GM23338 (cell line): ENCODE measurements at places on chromosomes 16 and 17.
A peak's percentile ranks its signal among the peaks of the same experiment; 100 is the strongest.

DNA sequence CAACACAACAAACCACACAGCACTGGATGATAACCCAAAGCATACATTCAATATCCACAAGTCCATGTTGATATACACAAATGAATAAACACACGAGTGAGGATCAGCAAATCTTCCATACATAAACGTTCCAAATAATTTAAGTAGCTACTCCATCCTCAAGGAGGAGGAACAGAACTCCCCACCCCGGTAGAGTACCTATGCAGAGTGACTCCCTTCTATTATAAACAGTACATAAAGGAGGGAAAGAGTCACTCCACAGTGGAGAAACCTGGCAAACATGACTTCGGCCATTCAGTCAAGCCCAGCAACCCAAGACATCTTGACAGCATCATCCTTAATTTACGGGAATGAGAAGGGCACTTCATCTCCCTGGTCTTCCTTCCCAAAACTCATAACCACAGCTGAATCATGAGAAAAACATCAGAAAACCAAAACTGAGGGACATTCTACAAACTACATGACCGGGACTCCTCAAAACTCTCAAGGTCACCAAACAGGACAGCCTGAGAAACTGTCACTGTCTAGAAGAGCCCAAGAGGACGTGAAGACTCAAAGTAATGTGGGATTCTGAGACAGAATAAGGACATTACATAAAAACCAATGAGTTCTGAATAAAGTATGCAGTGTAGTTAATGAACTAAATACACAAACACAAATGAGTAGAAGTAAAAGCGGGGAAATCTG lies 5.6 kb downstream of the USP22 start:
- no peaks in the 10 kb centered on the region for H3K27me3 ChIP-seq
- 0 out of 2 replicates have a peak overlapping the region, but pooled peaks have one; percentile 20 for H3K27ac ChIP-seq
- peaks cover 64% of the 10 kb centered on the region for H3K4me1 ChIP-seq
- H3K36me3 ChIP-seq = peaks cover 15% of the 10 kb centered on the region
- H3K4me3 ChIP-seq = peak overlapping the region; percentile 7; the same call in 1 of the 2 replicates

DNA sequence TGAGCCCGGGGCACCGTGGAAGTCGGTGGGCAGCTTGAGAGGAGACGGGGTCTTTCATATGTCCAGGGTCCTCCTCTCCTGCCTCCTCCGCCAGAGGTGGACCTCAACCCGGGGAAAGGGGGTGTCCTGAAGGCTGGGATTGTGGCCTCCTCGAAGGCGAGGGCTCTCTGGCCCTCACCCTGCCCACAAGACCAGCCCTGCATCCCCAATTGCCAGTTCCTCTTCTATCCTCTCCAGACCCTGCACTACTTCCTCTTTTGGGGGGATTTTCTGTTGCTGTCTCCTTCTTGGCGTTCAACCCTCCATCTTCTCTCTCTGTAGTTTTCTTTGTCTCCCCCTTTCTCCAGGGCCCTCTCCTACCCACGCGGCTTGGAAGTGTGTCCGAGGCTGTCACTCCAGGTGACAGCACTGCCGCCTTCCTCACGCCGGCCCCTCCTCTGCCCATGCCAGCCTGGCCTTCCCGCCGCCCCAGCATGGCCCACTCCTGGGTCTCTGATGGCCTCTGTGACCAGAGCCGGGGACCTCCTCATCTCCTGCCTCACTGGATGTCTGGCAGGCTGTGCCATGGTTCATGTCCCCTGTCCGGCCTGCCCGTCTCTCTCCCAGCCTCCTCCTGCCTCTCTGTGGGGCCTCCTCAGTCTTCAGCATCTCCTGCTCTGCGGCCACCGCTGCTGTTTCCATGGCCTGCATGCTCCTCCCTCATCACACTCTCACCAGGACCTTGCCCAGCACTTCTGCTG lies 2.4 kb upstream of the ITGAX start:
- no peaks in the 10 kb centered on the region for H3K36me3 ChIP-seq
- no peak for DNase-seq
- H3K4me1 ChIP-seq = no peaks in the 10 kb centered on the region
- H3K27me3 ChIP-seq = no peaks in the 10 kb centered on the region
- no peak overlapping the region for H3K27ac ChIP-seq
- H3K4me3 ChIP-seq = no peak overlapping the region

DNA sequence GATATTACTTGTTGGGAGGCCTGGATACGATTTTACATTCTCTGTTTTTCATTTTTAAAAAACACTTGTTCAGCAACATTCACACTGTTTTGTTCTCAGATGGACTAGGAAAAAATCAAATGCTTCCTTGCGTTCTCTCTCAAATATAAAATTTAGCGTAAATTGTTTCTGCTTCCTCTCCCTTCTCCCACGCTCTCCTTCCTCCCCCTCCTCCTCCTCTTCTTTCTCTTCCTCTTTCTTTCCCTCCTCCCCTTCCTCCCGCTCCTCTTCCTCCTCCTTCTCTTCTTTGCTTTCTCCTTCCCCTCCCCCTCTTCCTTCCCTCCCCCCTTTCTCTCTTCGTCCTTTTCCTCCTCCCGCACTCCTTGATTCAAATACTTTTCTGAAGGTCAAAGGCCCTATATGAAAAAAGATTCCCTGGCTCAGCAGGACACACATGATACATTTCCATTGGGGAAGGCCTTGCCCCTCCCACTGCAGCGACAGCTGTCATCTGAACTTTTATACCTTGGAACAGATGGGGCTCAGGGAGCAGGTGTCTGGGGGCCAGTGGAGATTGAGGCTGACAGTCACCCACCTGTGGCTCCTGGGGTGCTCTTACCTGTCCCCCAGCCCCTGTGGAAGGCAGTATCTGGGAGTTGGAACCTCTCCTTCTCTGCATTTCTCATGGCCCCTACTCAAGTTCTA lies 99.4 kb upstream of the SDK2 start:
- H3K4me1 ChIP-seq = no peaks in the 10 kb centered on the region; the same call in 1 of the 2 replicates
- DNase-seq = no peak
- H3K27ac ChIP-seq = no peak overlapping the region
- H3K27me3 ChIP-seq = no peaks in the 10 kb centered on the region
- H3K36me3 ChIP-seq = no peaks in the 10 kb centered on the region

DNA sequence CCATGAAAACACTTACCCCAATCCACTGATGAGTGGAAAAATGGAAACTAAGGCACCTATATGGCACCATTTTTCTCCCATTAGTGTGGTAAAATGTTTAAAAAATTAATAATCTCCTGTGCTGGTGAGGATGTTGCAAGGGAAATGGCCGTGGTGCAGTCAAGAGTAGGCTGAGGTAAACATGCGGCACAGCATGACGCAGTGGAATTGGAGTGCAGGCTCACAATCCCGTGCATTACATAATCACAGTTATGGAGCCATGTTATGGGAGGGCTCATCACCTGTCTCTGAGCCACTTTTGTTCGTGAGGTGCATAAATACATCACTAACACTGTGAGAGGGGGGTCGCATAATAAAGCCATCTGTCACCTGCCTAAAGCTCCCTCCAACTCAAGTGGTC lies 164.4 kb upstream of the XYLT1 start:
- H3K27ac ChIP-seq = no peak overlapping the region
- no peaks in the 10 kb centered on the region for H3K27me3 ChIP-seq
- peak; percentile 8 for DNase-seq
- no peaks in the 10 kb centered on the region for H3K36me3 ChIP-seq
- no peaks in the 10 kb centered on the region for H3K4me1 ChIP-seq

- no peak overlapping the region for H3K4me3 ChIP-seq
- no peaks in the 10 kb centered on the region for H3K36me3 ChIP-seq
- no peaks in the 10 kb centered on the region for H3K4me1 ChIP-seq
- no peaks in the 10 kb centered on the region for H3K27me3 ChIP-seq
- DNase-seq = no peak
- no peak overlapping the region for H3K27ac ChIP-seq
These were observed 20.0 kb upstream of the SLC35G3 start for GRCh38 chr17:35214192-35214591.

- H3K27me3 ChIP-seq = no peaks in the 10 kb centered on the region
- peak; percentile 27 for DNase-seq
- peaks cover 17% of the 10 kb centered on the region for H3K4me1 ChIP-seq
- H3K27ac ChIP-seq = peak overlapping the region; percentile 39
- no peaks in the 10 kb centered on the region; the same call in 1 of the 2 replicates for H3K36me3 ChIP-seq
These were observed 29.0 kb upstream of the CLEC3A start for GRCh38 chr16:77993111-77993985.

GRCh38 chr16:87826798-87827587 lies 42.3 kb downstream of the SLC7A5 start:
- peak overlapping the region; percentile 69; the same call in 1 of the 2 replicates for H3K27ac ChIP-seq
- DNase-seq = no peak
- H3K36me3 ChIP-seq = peaks cover 5% of the 10 kb centered on the region; the same call in 1 of the 2 replicates
- no peak overlapping the region for H3K4me3 ChIP-seq

DNA sequence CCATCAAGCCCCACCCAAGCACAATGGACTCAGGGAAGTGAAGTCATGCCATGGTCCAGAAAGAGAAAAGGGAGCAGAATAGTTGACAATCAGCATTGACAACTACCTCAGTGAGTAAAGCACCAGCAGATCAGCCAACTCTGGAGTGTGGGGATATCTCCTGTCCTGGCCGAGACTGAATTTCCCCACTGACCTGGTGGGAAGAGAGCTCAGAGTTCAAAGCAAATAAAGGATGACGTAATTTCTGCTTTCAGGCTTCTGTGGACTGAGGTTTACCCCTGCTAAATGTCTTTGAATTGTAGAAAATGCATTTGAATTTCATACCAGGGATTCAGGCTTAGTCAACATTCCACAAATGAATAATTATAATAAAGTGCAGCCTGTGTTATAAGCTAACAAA lies 152.9 kb downstream of the CBLN1 start:
- H3K4me1 ChIP-seq = peaks cover 7% of the 10 kb centered on the region; the same call in 1 of the 2 replicates
- H3K36me3 ChIP-seq = no peaks in the 10 kb centered on the region
- H3K4me3 ChIP-seq = no peak overlapping the region
- H3K27ac ChIP-seq = no peak overlapping the region
- no peaks in the 10 kb centered on the region for H3K27me3 ChIP-seq

GRCh38 chr17:33924104-33924503 lies 331.0 kb upstream of the CCL2 start:
- H3K4me1 ChIP-seq = peaks cover 12% of the 10 kb centered on the region
- no peak overlapping the region for H3K4me3 ChIP-seq
- H3K27ac ChIP-seq = no peak overlapping the region
- H3K36me3 ChIP-seq = no peaks in the 10 kb centered on the region
- no peak for DNase-seq
- H3K27me3 ChIP-seq = no peaks in the 10 kb centered on the region

GRCh38 chr16:56311208-56312027 lies 113.9 kb downstream of the AMFR start:
- DNase-seq = peak; percentile 35
- H3K36me3 ChIP-seq = no peaks in the 10 kb centered on the region
- H3K27me3 ChIP-seq = no peaks in the 10 kb centered on the region

- no peaks in the 10 kb centered on the region for H3K4me1 ChIP-seq
- no peaks in the 10 kb centered on the region for H3K27me3 ChIP-seq
- no peak overlapping the region for H3K4me3 ChIP-seq
- no peaks in the 10 kb centered on the region for H3K36me3 ChIP-seq
These were observed 49.6 kb downstream of the SDK2 start for GRCh38 chr17:73594598-73594997.

- DNase-seq = no peak
- H3K27ac ChIP-seq = no peak overlapping the region
- H3K36me3 ChIP-seq = peaks cover 12% of the 10 kb centered on the region; the same call in 1 of the 2 replicates
- no peaks in the 10 kb centered on the region for H3K27me3 ChIP-seq
- no peak overlapping the region for H3K4me3 ChIP-seq
- no peaks in the 10 kb centered on the region for H3K4me1 ChIP-seq
These were observed 11.0 kb downstream of the CSF3 start for GRCh38 chr17:40025991-40026815.

DNA sequence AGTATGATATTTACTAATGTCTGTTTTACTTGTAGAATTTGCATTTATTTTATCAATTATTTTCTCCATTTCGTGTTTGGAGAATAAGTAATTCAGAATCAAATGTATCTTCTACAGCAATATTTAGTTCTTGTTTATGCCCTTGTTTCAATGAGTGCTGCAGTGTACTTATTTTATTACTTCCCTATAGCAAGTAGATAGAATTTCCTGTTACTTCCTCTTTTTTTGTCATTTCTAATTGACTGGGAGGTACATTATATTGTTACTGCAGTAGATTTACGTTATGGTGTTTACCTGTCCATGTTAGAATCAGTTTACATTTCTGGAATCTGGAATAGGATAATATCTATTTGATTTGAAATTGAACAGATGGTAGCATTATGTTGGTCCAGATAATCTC lies 71.2 kb downstream of the OMG start:
- H3K4me3 ChIP-seq = no peak overlapping the region
- DNase-seq = no peak
- no peaks in the 10 kb centered on the region for H3K27me3 ChIP-seq
- H3K27ac ChIP-seq = no peak overlapping the region
- no peaks in the 10 kb centered on the region for H3K4me1 ChIP-seq

DNA sequence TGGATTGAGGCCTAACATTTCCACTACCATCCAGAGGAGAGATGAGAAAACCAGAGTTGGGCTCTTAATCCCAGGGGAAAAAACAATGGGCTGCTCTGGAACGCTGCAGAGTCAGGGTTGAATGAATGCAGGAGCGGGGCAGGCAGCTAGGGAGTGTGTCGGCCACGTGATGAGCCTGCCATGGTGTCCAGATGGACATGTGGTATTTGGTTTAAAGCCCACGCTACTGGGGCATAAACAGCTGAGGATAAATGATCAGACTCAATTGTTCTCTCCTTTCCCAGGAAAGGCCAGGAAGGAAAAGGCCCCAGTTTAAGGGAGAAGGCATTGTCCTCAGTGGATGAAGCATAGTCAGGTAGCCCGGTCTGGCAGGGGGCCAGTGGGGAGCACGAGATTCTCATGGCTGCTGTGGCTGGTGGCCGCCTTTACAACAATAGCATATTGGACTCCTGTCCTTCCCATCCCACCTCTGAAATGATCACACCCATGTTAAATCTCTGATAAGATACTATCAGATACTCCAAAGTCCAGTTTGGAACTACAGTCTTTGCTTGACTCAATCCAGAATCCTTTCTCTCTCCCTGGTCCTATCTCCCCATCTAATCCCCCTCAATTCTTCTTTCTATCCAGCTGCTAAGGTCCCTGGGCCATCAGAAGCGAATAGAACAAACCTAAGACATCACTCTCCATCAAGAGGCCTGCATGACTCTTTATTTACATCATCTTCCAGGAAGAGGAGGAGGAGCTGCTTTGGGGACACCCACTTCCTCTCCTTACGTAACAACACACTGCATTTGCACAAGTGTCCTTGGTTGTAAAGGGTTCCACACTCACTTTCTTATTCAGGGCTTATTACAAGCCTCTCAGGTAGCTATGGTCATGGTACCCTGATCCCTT lies 20.4 kb downstream of the CA4 start:
- H3K4me3 ChIP-seq = no peak overlapping the region
- H3K4me1 ChIP-seq = no peaks in the 10 kb centered on the region
- no peak overlapping the region for H3K27ac ChIP-seq
- H3K27me3 ChIP-seq = no peaks in the 10 kb centered on the region
- no peak for DNase-seq
- no peaks in the 10 kb centered on the region for H3K36me3 ChIP-seq

DNA sequence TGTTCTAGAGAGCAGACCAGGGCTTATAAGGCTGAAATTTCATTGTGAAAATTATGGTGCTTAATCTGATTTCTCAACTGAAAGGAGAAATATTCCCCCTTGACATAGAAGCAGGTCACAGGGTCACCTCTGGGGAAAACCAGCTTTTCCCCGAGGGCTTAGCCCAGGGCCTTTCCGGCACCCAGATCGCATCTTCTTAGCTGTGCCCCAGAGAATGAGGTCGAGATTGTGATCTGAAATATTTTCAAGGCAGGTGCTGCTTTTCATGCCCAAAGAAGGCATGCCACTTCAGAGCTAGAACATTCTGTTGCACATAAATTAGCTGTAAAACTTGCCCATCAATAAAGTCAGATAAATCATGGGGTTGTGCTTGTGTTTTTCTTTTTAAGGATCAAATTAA lies 25.4 kb upstream of the ARHGAP17 start:
- no peaks in the 10 kb centered on the region for H3K36me3 ChIP-seq
- H3K4me3 ChIP-seq = no peak overlapping the region
- H3K4me1 ChIP-seq = no peaks in the 10 kb centered on the region
- H3K27me3 ChIP-seq = no peaks in the 10 kb centered on the region
- DNase-seq = no peak

GRCh38 chr17:2111691-2112090 lies 56.8 kb downstream of the HIC1 start:
- H3K27ac ChIP-seq = no peak overlapping the region
- H3K27me3 ChIP-seq = no peaks in the 10 kb centered on the region
- no peaks in the 10 kb centered on the region for H3K36me3 ChIP-seq
- no peak overlapping the region for H3K4me3 ChIP-seq
